Stimulated activated CD8-positive, alpha-beta memory T cell treated with anti-CD3 and anti-CD28 coated beads, Interleukin-7, amount 100 ng/mL, for 4 hours (primary cell): ENCODE measurements at places on chromosomes 5 and 9.
A peak's percentile ranks its signal among the peaks of the same experiment; 100 is the strongest.

DNA sequence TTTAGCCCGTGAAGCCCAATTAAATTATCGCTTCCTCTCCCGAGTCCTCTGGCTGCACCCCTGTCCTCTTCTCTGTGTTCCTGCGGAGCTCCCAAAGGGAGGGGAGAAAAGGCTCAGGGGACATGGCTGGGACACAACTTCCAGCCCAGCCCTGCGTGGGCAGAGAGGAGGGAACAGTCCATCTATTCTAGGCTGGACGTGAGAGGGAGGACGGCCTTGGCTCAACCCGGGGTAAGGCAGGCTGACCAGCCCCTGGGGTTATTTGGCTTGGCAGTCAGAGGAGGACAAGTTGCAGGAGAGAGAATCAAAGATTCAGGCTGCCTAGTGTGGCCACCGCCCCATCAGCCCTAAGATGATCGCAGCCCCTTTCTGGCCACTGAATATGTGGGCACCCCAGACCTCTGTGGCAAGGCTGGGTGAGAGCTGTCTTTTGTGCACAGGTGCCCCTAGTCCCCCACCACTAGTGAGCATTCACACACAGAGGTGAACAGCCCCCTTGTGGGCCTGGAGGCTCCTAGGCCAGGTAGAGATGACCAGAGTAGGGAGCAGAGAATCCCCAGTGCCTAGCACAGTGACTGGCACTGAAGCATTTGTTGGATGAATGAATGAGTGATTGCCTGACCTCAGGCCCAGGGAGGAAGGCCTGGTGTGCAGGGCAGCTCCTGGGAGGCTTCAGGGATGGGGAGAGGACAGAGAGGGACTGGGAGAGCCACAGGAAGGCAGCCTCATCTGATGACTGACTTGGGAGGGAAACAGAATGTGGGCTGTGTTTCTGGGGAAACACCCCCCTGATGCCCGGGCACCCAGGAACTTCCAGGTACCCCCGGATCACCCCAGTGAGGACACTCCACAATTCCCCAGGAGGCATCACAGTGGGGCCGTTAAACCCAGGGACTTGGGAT, 133.9 kb downstream of the C9orf50 start:
- DNase-seq = no peak

DNA sequence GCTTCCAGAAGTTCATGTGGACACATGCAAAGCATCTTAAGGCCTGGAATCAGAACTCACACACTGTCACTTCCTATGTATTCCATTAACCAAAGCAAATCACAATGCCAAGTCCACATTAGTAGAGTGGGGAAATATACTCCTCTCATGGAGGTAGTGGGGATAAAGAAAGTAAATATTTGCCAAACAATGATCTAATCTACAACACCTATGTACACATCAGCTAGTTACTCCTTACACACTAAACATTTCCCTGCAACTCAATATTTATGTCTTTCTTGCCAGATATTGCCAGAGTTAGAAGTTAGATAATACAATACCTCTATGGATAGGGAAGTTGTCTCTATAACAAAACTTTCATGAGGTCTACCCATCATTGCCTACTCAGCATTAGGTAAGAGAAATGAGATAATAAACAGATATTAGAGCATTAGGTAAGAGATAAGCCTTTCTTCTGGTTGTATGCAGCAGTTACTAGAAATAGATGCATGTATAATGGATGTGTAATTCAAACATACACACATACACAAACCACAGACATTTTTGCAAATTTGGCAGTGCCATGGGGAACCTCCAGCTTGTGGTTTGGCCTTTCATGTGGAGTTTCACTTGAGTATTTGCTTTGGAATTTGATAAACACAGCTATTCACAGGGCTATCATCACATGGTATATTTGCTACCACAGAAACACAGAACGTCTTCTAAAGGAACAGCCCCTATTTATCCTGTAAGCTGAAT, 196.5 kb downstream of the TLE1 start:
- DNase-seq = no peak

- no peak for DNase-seq
Measured at GRCh38 chr5:57267805-57268204, 93.9 kb downstream of the GPBP1 start.

DNA sequence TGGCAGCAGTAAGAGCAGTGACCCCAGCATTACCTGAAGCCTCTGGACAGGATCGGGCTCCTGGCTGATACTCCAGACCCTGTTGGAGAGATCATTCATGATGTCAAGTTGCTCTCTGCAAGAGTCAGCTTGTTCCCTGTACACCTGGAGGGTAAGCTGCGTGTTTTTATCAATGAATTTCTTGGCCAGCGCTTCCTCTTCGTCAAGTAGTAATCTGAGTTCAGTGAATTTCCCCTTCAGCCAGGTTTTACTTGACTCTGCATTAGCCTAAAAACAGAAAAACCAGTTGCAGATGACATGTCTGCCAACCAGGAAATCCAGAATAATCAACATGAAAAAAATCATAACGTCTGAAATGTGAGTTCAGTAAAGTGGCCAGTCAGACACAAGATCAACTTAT, 19.1 kb downstream of the TRIM14 start:
- DNase-seq = no peak

- DNase-seq = no peak
Measured at GRCh38 chr5:101176605-101177004, 273.5 kb upstream of the ST8SIA4 start.

DNA sequence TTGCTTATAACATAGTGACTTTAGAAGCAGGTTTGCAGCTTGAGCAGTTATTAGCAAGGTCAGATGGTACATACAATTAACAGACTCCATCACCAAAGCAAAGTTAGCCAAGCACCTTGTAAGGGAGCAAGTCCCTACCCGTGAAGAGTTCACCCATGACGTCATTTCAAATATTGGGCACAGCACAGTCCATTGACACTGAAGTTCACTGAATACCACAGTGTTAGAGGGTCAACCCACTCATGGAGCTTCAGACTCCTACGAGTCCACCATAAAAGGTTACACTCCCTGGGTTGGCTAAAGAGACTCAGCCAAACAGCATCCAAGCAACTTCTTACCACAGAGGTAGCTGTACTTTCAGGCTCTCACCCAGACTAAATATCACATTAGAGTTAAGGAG, 77.5 kb downstream of the GALNT10 start:
- no peak for DNase-seq

DNA sequence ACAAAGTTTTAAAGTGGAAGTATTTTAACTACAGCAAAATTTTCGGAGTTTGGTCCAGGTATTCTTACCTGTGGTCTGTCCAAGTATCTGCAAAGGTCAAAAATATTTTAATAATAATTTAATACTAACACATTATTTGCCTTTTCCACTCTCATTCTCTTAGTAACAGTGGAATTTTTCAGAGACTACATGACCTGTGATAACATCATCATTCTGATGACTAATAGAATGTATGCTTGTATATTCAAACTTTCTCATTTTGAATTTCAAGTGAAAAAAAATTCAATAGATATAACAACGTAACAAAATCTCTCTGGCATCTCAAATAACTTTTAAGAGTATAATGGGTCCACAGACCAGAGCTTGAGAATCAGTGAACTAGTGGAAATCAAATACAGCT, 78.3 kb downstream of the FBXL17 start:
- DNase-seq = no peak

- DNase-seq = no peak
Measured at GRCh38 chr5:58232130-58232529, 227.8 kb downstream of the PLK2 start.

DNA sequence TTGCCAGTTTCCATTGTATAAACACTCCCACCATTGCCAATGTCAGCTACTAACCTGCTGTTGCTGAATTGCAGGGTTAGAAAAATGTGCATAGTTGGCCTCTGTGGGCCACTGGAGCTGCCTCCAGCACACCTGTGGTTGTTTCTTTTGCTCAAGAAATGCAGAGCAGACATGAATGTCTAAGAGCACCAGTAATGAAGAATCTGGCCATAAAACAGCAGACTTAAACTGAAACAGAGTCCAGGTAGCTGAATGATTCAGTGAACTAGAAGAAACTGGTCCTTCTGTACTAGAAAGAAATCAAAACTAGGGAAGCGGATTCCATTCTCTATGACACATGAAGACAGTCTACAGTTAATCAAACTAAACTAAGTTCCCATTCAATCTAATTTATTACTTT, 48.2 kb downstream of the NUDT12 start:
- DNase-seq = no peak

DNA sequence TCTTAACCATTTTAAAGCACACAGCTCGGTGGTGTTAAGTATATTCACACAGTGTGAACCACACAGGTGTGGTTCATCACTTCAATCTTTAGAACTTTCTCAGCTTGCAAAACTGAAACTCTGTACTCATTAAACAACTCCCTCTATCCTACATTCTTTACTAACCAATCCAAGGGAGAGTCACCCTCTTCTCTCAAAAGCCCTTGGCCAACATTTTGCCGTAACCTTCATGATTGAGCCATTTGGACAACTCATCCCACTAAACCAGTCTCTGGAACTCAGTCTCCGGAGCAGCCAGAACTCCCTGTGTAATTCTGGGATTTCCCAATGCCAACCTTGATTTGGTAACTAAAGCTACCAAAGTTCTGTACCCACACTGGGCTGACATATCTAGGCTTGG, 84.7 kb downstream of the TTC39B start:
- no peak for DNase-seq

GRCh38 chr9:137021979-137022661, 5.9 kb downstream of the ABCA2 start:
- DNase-seq = peak; percentile 64

GRCh38 chr5:115599502-115599901, 2.8 kb downstream of the TICAM2 start:
- DNase-seq = no peak

- DNase-seq = no peak
Measured at GRCh38 chr5:154228696-154229095, 38.2 kb downstream of the GALNT10 start.

DNA sequence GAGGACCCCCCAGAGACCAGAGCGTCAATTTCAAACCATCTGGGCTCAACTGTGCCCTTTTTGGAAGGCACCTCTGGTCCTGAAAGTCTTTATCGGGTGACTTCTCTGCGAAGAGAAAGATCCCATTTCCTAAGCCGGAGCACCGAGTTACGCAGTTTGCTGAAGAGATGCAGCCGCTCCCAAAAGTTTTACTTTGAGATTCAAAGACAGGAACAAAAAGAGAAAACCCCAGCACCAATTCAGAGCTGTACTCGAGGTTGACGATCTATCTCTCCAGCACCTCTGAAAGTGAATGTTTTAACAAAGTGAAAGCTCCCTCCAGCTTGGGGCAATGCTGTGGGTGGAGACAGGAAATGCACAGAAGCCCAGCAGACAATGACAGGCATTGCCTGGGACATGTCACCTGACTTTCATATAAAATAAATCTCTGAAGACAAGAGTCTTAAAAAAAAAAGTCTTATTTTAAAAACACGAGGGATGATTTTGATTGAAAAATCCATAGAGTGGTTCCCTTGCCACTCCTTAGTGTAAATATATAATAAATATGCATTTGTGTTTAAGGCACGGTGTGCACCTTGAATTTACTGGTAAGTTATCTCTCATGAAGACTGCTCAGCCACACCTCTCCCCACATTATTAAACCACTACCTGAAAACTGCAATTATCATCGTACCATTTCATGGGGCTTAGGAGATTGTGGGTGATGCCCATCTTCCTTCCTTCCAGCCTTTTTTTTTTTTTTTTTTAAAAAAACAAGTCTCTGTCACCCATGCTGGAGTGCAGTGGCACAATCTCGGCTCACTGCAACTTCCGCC, 79.9 kb downstream of the FNBP1 start:
- DNase-seq = peak; percentile 62

GRCh38 chr5:69270840-69271239, 36.2 kb downstream of the CDK7 start:
- no peak for DNase-seq

DNA sequence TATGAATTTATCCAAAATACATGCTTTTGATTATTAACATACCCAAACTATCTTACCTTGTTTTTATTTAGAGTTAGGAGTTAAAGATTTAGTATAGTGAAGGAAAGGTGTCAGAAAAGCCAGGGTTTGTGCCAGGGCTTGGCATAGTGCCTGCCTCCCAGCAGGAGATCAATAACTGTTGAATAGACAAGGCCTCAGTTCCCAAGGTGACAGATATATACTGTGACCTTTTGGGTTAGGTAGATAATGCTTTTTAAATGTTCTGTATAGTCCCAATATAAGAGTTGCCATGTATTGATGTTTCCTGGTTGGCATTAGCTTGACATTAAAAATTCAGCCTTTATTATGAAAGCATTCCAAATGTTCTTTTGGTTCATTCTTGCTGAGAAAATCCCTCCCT, 121.8 kb downstream of the MCTP1 start:
- DNase-seq = no peak

DNA sequence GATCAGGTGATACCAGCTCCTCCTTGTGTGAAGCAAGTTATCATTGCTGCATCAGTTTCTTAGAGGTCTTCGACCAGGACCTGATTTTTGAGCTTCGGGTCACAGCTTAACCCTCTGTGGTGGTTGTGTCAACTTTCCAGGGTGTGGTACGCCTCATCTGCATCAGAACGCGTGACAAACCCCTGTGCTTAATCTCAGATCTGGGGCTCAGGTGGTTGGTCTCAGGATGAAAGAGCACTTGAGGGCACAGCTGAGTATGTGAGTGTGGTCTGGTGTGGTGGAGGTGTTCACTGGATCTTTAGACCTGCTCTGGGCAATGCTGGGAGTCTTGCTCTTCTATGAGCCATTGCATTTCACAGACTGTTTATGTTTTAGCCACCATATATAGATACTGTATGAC, 64.1 kb downstream of the OSTF1 start:
- DNase-seq = peak; percentile 29

- no peak for DNase-seq
Measured at GRCh38 chr9:71747576-71747975, 20.7 kb downstream of the CEMIP2 start.

DNA sequence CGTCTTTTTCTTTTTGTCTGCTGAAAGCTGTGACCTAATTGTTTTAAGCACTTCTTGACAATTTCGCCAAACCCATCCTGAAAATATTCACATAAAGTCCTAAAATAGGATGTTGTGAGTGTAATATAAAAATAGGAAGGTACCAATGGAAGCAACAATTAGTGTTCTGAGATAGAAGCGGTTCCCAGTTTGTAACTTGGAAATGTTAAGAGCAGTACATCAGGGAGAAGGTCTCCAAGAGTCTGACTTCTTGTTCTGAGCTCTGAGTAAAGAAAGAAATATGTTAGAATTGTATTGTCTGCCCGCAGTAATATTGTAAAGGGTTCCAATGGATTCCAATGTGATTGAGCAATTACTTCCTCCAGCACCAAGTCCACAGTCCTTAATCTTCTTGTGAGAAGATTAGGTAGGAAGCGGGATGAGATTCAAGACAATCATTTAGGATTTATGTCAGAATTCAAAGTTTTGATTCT, 3.9 kb downstream of the VCAN start:
- DNase-seq = no peak

- DNase-seq = no peak
Measured at GRCh38 chr5:132500244-132500930, 9.8 kb upstream of the IRF1 start.
